GM12864 (cell line): ENCODE measurements at places on chromosomes 11 and 22.

DNA sequence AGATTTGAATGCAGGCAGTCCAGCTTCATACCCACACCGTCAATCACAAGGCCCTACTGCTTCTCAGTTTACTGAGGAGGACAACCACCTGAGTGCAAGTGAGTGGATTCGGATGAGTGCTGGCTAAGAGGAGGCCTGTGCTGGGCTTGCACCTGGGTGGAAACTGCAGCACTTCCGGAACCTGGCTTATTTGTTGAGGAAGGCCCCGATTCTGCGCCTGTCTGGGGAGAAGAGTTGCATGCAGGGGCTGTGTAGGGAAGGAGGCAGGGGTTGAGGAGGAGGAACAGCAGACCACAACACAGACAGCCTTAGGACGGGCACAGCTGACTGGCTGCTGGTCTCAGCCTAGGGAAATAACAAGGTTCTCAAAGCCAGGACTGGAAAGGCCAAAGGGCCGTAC is 20.8 kb downstream of the ABTB2 start:
- DNase-seq, result no peak

GRCh38 chr11:61747192-61747966 is 5.1 kb upstream of the MYRF start:
- no peak for DNase-seq

DNA sequence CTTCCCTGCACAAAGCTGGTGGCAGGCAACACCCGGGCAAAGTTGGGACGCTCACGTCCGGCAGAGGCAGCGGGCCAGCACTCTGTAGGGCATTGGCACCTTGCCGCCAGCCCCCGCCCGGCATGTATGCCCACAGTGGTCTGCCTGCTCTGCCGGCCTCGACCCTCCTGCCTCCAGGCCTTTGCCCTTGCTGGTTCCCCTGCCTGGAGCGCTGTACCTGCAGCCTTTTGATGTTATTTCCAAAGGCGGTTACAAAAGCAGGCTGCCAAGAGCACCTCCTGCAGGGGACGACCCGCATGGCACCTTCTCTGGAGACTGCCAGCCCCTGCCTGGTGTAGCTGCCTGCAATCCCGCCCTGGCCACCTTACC is 56.5 kb upstream of the SHISAL1 start:
- no peak for DNase-seq

GRCh38 chr11:17987826-17988225 is 25.0 kb downstream of the SERGEF start:
- no peak for DNase-seq

GRCh38 chr11:67029146-67029545 is 6.2 kb downstream of the SYT12 start:
- DNase-seq, result no peak

DNA sequence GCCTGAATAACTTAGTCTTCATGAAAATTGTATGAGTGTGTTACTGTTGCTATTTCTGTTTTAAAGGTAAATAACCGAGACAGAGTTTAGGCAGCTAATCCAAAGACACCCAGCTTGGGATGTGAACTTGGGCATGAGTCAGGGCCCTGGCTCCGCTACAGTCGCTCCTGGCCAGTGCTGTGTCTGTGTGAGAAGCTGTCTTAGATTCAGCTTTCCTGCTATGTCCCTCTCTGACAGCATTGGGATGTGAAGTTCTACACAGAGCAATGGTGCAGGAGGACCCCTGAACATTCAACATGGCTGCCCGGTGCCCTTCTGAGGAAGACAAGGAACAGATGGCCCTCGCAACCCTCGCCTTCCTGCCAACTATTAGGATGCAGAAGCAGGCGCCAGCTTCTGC is 49.4 kb downstream of the GALNT18 start:
- no peak for DNase-seq

DNA sequence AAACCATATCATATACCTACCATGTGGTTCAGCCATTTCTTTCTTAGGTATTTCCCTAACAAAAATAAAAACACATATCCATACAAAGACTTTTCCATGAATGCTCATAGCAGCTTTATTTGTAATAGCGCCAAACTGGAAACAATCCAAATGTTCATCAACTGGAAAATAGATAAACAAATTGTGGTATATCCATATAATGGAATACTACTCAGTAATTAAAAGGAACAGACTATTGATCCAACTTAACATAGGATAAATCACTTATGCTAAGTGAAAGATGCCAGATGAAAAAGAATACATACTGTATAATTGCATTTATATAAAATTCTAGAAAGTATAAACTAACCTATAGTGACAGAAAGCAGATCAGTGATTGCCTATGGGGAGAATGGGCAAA is 323.3 kb downstream of the BUD13 start:
- DNase-seq, result no peak

- DNase-seq, result no peak
Measured at GRCh38 chr11:72244361-72245262, 636 bp upstream of the PHOX2A start.

DNA sequence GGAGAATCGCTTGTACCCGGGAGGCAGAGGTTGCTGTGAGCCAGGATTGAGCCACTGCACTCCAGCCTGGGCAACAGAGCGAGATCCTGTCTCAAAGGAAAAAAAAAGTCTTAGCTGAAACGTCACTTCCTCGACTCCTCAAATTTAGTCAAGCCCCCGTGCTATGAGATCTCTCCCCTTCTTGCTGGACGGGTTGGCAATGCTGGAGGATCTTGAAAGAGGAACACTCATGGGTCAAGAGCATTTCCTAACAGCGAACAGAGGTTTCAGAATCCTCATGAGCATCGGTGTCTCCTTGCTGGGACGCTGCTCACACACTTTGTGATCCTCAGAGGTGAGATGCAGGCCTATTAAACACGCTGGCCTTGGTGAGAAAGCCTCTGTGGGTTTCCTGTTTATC is 35.9 kb downstream of the APOL3 start:
- DNase-seq, result no peak

DNA sequence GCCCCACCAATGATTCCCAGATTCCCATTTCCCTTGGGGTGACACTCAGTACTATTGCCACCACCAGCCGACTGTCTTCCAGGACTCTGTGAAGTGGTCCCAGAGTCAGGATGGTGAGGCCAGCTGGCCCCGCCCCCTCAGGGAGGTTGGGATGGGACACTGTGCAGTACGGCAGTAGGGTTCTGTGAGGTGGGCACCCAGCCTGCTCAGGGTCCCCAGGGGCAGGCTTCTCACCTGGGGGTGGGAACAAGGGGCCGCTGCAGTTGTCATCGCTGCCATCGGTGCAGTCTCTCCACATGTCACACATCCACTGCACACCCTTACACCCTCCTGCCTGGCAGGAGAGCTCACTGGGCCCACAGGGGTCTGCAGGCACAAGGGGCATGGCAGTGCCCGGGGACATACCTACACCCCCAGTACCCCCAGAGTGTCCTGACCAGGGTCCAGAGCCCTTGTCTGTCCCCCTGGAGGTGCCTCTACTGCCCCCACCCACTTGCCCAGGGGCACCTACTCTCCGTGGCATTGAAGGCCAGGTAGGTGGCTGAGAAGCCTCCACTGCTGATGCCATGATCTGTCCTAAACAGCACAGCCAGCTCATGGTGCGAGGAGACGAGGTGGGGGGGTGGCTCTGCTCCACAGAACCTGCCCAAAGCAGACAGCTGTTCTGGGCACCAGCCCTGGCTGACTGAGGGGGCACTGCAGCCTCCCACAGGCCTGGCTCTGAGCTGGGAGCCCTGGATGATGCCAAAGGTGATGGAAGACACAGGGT is 1.9 kb upstream of the C1QTNF5 start:
- DNase-seq, result no peak
